ENCODE measurements at places on chromosomes 1 and 21. TPM values are rescaled to one million over a fixed set of nuclear protein-coding genes. Genes with fewer than 3 reads are reported as not detected.

Gene SHE
- total RNA-seq, result 7.5 TPM

Gene RUNX3
- 0.84 TPM for total RNA-seq

Gene LENEP
- 0.42 TPM for total RNA-seq

Gene S100A8
- total RNA-seq, result 99.3 TPM

DNA sequence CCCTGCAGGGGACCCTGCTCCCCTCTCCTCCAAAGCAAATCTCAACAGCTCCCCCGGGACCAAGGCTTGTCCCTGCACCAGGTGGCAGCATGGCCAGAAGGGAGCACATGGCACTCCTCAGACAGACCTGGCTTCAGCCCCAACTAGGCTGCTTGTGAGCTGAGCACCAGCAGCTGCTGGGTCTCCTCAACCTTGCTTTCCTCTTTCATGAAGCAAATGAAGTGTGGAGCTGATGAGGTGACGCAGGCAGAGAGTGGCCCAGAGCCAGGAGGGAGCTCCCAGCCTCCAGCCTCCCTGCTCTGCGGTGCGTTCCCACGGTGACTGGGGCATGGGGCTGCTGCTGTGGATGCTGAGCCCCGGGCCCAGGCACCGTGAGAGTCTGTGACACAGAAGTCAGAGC lies 34.0 kb downstream of the MEGF6 start:
- no peak for DNase-seq

DNA sequence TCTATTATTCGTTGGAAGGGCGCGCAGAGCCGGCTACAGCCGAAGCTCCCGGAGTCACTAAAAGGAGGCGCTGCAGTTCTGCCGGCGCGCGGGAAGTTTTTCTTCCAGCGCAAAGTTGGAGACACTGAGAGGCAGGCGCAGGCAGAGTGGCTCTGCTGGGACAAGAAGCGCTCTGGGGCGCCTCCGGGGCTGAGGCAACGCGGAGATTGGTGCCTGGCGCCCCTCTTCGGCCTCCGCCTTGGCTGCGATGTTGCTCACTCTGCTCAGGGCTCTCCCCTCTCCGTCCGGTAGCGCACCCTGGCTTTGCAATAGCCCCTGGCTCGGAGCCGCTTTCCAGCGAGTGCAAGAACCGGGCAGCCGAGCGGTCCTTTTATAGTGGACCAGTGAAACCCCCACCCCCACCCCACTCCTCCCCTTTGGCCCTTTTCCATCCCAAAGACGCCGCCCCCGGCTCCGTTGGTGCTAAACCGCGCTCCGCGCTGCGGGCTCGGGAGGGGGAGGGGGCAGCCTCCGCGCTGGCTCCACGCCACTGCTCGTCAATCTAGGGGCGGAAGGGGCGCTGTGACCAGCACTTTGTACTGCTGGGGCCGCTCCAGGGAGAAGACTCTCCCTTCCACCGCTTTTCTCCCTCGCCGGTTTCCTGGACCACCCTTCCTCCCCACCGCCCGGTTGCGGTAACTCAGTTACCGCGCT lies at the start of gene ADAMTS1:
Gene ADAMTS1 (minus strand): TSS at position 344 of the 693 bp plus-strand sequence. CDS start 455 bp downstream, outside the sequence.
- DNase-seq, result peak; percentile 81

GRCh38 chr21:24255591-24255990 lies 1351.7 kb downstream of the MRPL39 start:
- DNase-seq, result no peak

GRCh38 chr1:155135415-155136028 lies at the start of gene SLC50A1:
Gene SLC50A1, plus strand, starts transcription at chr1:155135852. Its CDS starts 60 bp downstream, at chr1:155135912.
- peak; percentile 95 for DNase-seq

- no peak for DNase-seq
Measured at GRCh38 chr1:165375623-165376022, 19.1 kb upstream of the LMX1A start.

GRCh38 chr1:67847466-67847865 lies 14.2 kb upstream of the GNG12 start:
- no peak for DNase-seq

- no peak for DNase-seq
Measured at GRCh38 chr21:16588433-16588860, 858.7 kb downstream of the USP25 start.
